ENCODE measurements at places on chromosomes 3 and 15. TPM values are rescaled to one million over a fixed set of nuclear protein-coding genes. Genes with fewer than 3 reads are reported as not detected.

Gene TNFAIP8L3
- 14.2 TPM for total RNA-seq

Gene C2CD4A
- total RNA-seq = not detected

Gene TMEM108
- total RNA-seq = not detected

Gene MGA
- total RNA-seq = 28.5 TPM

Gene LYZL4
- total RNA-seq = not detected

Gene ARNT2
- total RNA-seq = 7.0 TPM

Gene CHST13
- not detected for total RNA-seq

Gene PRR23E
- total RNA-seq = not detected

Gene CCDC54
- total RNA-seq = not detected

Gene TNFSF10
- 5.4 TPM for total RNA-seq

Gene OSTN
- total RNA-seq = 0.57 TPM

Gene KCNH8
- not detected for total RNA-seq

Gene HDAC11
- total RNA-seq = 14.1 TPM

Gene STRA6
- 8.5 TPM for total RNA-seq

Gene ZIC1
- total RNA-seq = not detected

Gene ST3GAL6
- total RNA-seq = 4.8 TPM

Gene NUP210
- total RNA-seq = not detected

Gene GNAT1
- not detected for total RNA-seq

Gene ZBTB47
- 21.5 TPM for total RNA-seq

Gene LRRC34
- 1.4 TPM for total RNA-seq

Gene DPPA2
- not detected for total RNA-seq

Gene OR4F15
- not detected for total RNA-seq

Gene SEMA6D
- total RNA-seq = 22.9 TPM

Gene POLQ
- 1.8 TPM for total RNA-seq

Gene IQCF5
- not detected for total RNA-seq

Gene GHSR
- not detected for total RNA-seq

Gene FANCI
- total RNA-seq = 5.2 TPM

Gene GPR27
- not detected for total RNA-seq

Gene PTX3
- total RNA-seq = 679 TPM

Gene CCR9
- not detected for total RNA-seq

Gene SLC2A2
- total RNA-seq = 0.09 TPM

Gene JMJD7
- 1.9 TPM for total RNA-seq

Gene KLHL40
- not detected for total RNA-seq

Gene PLSCR5
- not detected for total RNA-seq

Gene SHC4
- total RNA-seq = 1.8 TPM

Gene SLC24A5
- not detected for total RNA-seq

Gene SAMMSON
- total RNA-seq = not detected

Gene SPATA12
- not detected for total RNA-seq

Gene RASGRP1
- 0.37 TPM for total RNA-seq

Gene ZPLD1
- 0.28 TPM for total RNA-seq

Gene KCNMB3
- 1.1 TPM for total RNA-seq

Gene MYEF2
- 0.71 TPM for total RNA-seq

Gene CPB1
- not detected for total RNA-seq

Gene AGTR1
- 2.9 TPM for total RNA-seq

Gene TP63
- total RNA-seq = under 0.01 TPM

Gene HESX1
- 0.65 TPM for total RNA-seq

Gene LRRIQ4
- total RNA-seq = not detected

Gene MYO5C
- total RNA-seq = 0.09 TPM

Gene CPNE4
- total RNA-seq = not detected

Gene ACOX2
- 25.8 TPM for total RNA-seq

Gene MYRIP
- total RNA-seq = under 0.01 TPM

Gene PLA2G4D
- not detected for total RNA-seq
